Posterior cingulate gyrus (tissue), 11 donors: ENCODE measurements at places on chromosomes 1 and 21.

GRCh38 chr21:25359724-25360123 is 247.6 kb downstream of the MRPL39 start:
- DNase-seq = no peak

GRCh38 chr1:46186076-46186475 is 9.8 kb upstream of the P3R3URF start:
- DNase-seq = no peak

GRCh38 chr1:71721532-71721931 is 560.8 kb downstream of the NEGR1 start:
- DNase-seq = no peak

GRCh38 chr1:184101571-184101970 is 50.0 kb downstream of the TSEN15 start:
- no peak for DNase-seq

DNA sequence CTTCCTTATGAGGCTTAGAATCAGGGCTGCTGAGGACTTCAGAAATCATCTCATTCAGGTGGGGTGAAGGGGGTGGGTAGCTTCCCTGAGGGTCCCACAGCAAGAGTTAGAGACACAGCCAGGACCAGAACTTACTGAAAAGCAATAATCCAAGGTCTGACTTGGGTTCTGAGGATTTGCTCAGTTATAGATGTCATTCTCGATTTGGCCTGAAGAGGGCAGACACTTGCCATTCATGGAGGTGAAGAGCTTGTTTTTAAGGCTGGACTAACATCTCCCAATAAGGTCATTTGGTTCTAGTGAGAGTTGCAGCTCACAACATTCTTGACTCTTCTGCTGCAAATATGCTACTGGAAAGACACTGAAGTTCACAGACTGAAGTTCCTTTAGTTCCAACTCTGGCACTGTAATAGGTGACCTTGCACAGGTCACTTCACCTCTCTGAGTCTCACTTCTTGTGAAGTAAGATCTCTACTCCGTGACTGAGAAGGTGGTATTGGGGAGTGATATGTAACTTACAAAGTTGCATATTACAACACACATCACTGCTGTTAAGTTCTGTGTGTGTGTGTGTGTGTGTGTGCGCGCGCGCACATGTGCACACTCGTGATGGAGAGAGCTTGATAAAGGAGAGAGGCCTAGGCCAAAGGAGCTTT is 69.8 kb upstream of the DIRAS3 start:
- no peak for DNase-seq

GRCh38 chr1:155005076-155006011 is 2.7 kb downstream of the ZBTB7B start:
- DNase-seq = peak; percentile 50

DNA sequence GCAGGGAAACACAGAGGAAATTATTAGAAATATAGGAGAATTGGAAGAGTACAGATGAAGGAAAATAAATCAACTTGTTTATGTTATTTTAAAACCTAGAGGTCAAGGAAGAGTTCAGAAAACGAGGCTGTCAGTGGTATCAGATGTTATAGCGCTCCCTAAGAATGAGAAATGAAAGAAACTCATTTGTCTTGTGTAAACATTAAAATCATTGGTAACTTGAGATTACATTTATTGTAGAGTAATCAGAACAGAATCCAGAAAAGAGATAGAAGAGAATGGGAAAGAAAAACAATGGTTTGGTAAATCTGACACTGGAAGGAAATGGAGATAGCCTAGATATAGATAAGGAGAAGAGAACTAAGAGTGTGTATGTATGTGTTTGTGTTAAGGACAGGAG is 106.4 kb downstream of the ATF6 start:
- no peak for DNase-seq

DNA sequence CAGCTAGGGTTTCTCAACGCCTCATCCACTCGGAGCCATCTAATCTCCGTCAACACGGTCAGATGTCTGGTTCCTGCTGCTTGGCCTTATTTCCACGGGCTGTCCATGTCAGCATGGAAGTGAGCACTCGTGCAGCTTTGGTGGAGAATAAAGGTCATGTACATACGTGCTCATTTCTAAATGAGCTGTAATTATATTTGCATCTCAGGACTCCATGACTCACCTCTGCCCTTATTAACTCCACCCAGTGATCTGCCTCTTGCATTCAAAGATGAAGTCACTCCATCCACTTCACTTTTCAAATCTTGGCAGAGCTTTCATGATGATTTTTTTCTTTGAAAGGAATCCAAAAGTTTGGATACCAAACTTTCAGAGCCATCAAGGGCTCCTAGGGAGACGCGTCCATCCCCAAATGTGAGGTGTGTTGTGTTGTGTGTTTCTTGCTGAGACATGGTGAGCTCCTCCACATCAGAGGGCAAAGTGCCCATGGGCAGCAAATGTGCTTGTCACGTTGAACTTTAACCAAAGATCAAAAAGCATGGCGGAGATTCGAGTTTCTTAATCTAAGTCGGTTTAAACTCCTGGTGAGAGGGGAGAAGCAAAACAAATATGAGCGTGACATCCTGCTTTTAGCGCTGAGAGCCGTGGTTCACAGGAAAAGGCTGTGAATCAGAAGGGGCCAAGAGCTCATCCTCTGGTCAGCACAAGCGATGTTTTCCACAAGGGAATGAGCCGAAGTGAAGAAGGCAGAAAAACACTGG is 68.6 kb upstream of the ERRFI1 start:
- DNase-seq = no peak

DNA sequence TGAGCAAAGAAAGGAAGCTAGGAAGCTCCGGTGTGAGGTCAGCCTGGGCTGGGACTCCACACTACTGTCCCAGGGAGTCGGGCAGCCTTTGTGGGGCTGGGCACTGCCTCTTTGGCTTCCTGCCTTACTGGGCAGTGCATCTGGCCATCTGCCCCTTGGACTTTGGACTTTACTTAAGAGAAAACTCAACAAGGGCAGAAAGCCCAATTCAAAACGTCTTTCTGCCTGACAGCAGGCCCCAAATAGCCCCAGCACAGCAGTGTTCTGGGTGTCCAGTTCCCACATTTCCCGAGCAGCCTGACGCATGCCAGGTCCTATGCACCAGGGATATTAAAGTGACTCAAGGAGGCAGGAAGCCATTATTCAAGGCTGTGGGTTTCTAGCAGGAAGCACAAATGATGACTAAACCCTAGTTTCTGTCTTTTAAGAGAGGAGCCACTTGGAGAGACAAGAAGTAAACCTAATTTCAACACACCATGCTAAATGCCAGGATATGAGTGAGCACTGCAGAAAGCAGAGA is 37.9 kb upstream of the EDEM3 start:
- DNase-seq = peak; percentile 42

DNA sequence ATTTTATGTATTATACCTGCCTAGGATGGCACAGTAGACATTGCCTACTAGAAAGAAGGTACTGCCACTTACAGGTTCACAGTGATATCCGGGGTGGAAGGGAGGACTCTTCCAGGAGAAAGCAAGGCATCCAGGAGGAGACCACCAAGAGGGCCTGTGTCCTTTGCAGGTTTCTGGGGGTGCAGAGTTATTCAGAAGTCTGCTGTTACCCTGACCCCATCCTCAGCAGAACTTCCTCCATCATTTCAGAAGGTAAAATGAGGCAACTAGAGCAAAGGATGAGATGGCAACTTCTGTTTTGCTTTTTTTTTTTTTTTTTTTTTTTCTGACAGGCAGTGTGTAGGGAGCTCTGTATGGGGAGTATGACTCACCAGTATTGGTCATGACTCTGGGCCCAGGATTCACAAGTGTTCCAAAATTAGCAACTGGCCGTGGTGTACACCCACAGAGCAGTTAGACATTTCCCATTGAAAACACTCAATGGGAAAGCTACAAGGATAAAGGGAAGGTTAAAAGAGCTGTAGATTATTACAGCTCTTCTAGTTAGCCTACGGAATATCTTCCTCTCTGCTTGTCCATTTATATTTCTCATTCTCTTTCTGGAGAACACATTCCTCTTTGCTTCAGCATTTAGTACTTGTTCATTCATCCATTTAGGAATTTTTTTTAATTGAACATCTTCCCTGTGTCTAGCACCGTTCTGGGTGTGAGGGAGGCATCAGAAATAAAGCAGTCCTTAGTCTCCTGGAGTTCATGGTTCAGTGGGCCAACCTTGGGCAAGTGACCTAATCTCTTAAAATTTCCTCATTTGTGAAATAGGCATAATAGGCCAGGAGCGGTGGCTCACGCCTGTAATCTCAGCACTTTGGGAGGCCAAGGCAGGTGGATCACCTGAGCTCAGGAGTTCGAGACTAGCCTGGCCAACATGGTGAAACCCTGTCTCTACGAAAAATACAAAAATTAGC is 50.5 kb upstream of the PPP2R5A start:
- DNase-seq = peak; percentile 45

DNA sequence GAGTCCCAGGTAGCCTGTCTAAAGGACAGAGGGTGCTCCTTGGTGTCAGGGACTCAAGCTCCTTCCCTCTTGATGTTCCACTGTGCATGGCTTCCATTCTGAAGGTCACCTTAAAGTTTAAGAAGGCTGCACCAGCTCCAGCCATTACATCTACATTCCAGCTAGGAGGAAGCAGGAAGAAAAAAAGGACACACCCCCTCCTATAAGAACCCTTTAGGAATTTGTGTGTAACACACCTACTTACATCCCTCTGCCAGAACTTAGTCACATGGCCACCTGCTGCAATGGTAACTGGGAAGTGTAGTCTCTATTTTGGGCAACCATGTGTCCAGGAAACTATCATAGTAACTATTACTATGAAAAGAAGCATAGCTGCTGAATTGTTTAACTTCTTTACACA is 161.6 kb upstream of the KLHDC7A start:
- DNase-seq = no peak
